Right cardiac atrium (tissue), 5 donors: ENCODE measurements at places on chromosomes 4 and X. TPM values are rescaled to one million over a fixed set of nuclear protein-coding genes. Genes with fewer than 3 reads are reported as not detected.

Gene KIAA0232
- 67.0 TPM for total RNA-seq

Gene F9
- total RNA-seq = not detected

Gene ADH6
- not detected for total RNA-seq

Gene ZBTB49
- 4.6 TPM for total RNA-seq

Gene OTUD6A
- not detected for total RNA-seq

Gene HTN1
- total RNA-seq = not detected

Gene TMSB15A
- total RNA-seq = 0.82 TPM

Gene ASB11
- 83.7 TPM for total RNA-seq

Gene NCBP2L
- not detected for total RNA-seq

Gene CXCL8
- 0.31 TPM for total RNA-seq

Gene PLAC8
- total RNA-seq = 2.8 TPM

Gene CCNA2
- total RNA-seq = 0.36 TPM

Gene ARHGEF38
- total RNA-seq = not detected

Gene TTC29
- 0.45 TPM for total RNA-seq

Gene ARAP2
- total RNA-seq = 9.4 TPM

Gene H2BW2
- not detected for total RNA-seq

Gene DDX60
- total RNA-seq = 9.2 TPM

Gene YIPF7
- total RNA-seq = 2.2 TPM

Gene SPP1
- 28.7 TPM for total RNA-seq

Gene TEX13B
- total RNA-seq = not detected

Gene CT47B1
- total RNA-seq = not detected

Gene CORIN
- 175 TPM for total RNA-seq

Gene SPANXN3
- total RNA-seq = not detected

Gene TMPRSS11A
- total RNA-seq = not detected

Gene CXCL10
- 0.32 TPM for total RNA-seq

Gene CXCL6
- 0.92 TPM for total RNA-seq

Gene KDR
- total RNA-seq = 13.6 TPM

Gene ARHGAP6
- 4.5 TPM for total RNA-seq

Gene TXK
- total RNA-seq = 0.59 TPM

Gene PABPC1L2A
- total RNA-seq = not detected

Gene ADRA2C
- 3.4 TPM for total RNA-seq

Gene MAOB
- 93.6 TPM for total RNA-seq

Gene SPANXA1
- total RNA-seq = not detected

Gene XAGE1A
- total RNA-seq = not detected

Gene TLR3
- total RNA-seq = 6.4 TPM
